ENCODE measurements at places on chromosomes 13 and 19.

DNA sequence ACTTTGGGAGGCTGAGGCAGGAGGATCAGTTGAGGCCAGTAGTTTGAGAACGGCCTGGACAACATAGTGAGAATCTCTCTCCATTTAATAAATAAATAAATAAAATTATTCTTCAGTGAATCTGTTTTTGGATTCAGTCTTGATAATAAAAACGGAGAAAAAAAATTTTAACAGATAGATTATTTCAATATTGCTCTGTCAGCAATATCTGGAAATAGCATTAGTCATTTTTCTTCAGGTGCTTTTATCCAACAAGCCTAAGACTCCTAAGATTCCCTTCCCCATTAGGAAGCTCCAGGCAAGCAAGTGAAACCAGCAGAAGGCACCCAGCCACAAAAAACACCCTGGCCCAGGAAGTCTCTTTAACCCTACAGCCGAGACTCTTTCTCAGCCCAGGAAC is 21.3 kb upstream of the LPAR6 start:
- DNase-seq: no peak

DNA sequence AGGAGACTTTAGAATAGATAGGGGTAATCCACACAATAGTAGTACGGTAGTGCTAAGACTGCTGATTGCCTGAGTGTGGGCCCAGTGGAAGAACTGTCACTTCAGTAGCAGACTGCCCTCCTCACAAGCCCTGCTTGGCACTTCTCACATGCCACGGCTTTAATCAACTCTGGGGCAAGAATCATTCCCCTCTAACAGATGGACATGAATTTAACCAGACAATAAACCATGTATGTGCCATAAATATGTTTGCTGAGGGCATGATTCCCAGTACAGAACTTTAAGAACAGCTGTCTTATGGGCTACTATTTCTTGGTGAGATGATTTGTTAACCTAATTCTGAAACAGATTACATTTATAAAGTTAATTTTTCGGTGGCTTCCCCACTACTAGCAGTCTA is 22.0 kb downstream of the DPY19L3 start:
- DNase-seq: no peak

DNA sequence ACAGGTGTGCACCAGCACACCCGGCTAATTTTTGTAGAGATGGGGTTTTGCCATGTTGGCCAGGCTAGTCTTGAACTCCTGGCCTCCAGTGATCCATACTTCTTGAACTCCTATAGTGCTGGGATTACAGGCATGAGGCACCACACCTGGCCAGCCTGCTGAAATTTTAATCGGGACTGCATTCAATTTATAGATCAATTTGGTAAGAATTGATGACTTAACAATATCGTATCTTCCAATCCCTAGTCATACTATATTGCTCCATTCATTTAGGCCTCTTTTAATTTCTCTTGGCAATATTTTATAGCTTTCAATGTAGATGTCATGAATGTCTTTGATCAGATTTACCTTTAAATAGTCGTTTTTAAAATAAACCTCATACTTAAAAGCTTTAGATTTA is 5.6 kb upstream of the ZNF45 start:
- no peak for DNase-seq

DNA sequence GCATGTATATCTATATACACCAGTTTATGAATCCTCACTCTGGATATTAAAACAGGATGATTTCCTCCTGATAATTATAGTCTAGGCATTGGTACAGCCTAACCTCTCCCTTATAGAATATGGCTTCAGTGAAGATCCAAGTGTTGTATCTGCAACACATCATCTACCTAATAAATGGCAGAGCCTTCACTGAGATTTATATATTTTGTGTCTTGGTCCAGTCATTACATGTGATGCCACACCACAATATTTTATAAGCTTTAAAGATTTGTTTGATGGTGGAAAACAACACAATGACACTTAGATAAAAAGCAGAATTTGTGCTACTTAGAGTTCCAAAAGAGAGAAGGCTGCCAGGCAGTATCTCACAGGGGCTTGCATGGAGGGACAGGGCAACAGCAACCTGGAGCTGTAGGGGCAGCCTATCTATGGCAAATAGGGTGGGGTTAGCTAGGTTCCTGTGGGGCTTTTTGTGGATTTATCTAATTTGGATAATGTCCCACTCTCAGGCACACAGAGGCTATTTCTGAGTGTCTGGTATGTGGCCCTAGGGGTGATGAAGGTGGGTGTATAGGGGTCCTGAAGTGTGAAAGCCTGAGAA is 1736.7 kb upstream of the PRR20A start:
- DNase-seq: no peak

GRCh38 chr19:511101-511851 is 4.0 kb downstream of the TPGS1 start:
- peak; percentile 50 for DNase-seq

GRCh38 chr13:29156136-29156535 is 336.0 kb downstream of the MTUS2 start:
- no peak for DNase-seq

All from iris pigment epithelial cell (primary cell).